ENCODE measurements at places on chromosomes 2 and 18. TPM values are rescaled to one million over a fixed set of nuclear protein-coding genes. Genes with fewer than 3 reads are reported as not detected.

ZSWIM2 gene
- polyA plus RNA-seq, result not detected

DNA sequence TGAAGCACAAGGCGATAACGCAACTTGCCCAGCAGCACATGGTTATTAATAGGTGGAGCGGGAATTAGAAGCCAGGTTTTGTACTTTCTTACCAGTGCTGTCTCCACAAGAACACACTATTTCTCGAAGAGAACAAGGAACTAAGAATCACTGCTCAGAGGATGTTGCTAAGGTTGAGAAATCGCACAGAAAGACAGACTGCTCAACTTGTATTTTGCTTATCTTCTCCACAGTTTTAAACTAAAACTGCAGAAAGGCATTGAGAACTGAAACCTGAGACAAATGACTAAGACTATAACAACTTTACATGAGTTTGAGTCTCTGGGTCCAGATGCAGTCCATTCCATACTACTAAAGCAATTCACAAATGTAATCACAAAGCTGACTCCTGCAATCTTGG lies 6.2 kb downstream of the PRKD3 start:
- DNase-seq, result no peak

DNA sequence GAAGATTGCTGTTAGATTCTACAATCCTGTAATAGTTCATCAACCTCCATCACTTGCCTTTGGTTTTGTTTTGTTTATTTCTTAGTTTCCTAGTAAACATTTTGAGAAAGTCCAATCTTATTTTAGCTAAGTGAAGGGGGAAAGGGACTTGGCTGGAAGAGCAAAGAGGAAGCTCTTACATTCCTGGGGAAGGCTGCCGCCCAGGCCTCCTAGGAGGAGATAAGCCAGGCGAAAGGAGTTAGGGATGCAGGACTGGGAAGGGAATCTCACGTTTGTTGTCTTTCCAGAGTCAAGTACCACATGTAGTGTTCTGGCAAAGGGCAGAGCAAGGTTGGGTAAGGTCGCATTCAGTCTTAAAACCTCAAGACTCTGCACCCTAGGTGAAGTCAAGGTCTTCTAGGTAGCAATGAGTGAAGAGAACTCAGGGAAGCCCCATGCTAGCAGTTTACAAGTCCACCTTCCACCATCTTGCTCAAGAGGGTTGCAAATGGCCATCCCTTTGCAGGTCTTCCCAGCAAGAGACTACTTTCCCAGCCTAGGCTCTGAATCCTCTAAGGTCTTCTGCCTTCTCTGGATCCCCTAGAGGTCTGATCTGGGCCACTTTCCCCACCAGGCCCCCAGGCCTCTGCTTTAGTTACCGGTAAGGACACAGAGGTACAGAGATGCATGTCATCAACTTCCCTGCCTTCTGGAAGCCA lies 320.7 kb downstream of the CYP26B1 start:
- DNase-seq, result no peak

DNA sequence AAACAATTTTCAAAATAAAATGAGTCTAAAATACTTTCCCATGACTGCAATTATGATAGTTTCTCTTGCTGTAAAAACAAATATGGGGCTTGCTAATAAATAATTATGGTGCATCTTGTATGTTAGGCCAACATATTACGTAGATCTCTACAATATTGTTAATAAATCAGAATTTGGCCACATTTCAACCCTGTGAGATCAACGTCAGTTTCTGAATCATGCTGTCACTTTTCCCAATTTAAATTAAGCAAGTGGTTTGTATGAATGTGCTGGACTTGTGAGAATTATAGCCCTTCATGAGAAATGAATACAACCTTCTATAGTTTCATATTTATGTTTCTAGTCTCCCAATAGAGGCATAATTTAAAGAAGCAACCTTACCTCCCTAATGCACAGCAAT lies 808.9 kb downstream of the SUCLG1 start:
- DNase-seq, result no peak

DNA sequence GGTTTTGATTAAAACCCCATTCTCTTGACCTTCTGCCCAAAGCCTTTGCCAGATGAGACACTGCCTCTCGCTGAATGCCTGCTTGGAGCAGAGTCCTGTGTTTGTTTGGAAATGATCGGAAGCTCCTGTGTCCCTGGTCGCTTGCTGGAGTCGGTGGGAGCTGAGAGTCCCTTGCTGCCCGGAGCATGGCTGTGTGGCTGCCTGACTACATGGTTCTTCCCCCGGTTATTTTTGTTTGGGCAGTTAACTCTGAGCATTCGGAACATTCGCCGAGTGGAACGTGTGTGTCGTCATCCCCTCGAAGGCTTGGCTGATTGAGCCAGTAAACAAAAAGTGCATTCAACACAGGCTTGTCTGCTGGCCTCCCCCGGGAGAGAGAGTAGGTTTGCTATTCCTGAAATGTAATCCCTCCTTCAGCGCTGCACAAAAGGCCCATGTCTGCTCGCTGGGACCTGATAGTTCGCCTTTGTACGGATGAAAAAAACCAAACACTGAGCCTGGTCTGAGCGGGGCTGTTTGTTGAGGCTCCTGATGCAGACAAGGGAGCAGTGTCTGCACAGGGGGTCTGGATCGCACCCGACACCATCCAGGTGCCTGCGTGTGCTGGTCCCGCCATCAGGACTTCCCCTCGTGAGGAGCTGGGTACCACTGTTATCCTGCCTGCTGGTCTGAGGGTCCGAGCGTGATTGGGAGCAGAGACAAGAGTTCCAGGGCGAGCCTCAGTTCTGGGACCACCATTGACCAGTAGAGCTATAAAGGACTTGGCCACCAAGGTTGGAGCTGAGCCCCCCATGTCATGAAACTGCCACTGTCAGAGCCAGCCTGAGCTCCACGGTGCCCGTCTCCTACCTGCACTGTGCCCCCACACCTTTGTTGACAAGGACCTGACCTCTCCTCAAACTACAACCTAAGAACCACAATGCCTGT lies 83.8 kb downstream of the AGAP1 start:
- DNase-seq, result peak; percentile 55

Data from renal pelvis (tissue), 12 donors.